ENCODE measurements at places on chromosomes 12 and 14.

- no peak for DNase-seq
Observed at GRCh38 chr12:55693323-55694187, 14.1 kb downstream of the ITGA7 start.

DNA sequence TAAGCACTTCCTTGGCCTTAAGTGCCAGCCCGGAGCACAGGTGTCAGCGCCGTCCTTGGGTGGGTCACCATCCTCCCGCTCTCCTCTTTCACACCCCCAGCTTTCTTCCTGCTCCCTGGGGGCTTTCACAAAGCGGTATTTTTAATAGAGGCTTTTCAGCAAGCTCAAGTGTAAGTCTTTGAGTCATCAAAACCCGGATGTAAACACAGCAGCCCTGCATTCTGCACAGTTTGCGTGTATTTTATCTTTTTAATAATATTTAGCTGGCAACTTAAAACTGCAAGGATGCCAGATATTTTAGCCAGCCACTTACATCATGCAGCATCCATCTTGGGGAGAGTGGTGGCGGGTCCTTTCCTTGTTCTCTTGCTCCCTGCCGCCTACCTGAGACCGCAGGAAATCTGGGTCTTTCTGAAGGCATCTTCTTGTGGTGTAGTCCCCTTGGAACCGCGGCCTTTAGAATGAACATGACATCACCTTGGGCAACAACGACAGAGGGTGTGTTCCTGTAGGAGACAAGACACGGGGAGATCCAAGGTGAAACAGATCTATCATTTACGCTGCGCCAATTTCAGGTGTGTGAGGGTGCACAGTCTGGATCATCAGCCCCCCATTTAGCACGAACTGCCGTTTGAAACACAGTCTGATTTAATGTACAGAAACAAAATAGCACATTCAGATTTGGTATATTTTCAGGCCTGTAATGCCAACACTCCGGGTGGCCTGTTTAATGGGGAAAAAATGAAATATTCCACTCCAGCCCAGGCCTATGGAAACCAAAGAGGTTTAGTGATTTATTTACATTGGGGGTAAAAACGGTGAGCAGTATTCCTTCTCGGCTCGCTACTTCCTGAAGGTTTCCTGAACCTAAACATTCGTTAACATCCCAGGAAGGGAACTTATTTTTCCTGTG lies 12.5 kb upstream of the IRF2BPL start:
- no peak for DNase-seq

- DNase-seq, result peak; percentile 45
Observed at GRCh38 chr12:81078469-81079196, 754 bp downstream of the ACSS3 start.

GRCh38 chr14:79833781-79834180 lies 377.5 kb downstream of the DIO2 start:
- DNase-seq, result no peak

DNA sequence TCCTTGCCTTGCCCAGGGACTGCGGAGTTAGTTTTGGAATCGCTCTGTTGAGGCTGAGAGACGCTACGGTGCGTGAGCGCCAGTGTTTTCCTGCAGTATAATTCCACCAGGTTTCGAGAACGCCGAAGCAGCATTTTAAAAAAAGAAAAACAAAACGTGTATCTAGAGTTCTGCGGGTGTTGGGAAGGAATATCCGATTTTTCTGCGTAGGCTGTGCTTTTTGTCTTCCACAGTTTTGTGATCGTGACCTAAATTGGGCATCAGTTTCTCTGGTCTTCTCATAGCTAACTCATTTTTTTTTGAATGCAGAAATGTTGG lies 778 bp downstream of the DNM1L start:
- no peak for DNase-seq

All from heart right ventricle (tissue), 16 donors.